Stimulated activated naive CD4-positive, alpha-beta T cell treated with Interleukin-2 at 50 U/mL for 16 hours (primary cell): ENCODE measurements at places on chromosomes 16 and 17.

DNA sequence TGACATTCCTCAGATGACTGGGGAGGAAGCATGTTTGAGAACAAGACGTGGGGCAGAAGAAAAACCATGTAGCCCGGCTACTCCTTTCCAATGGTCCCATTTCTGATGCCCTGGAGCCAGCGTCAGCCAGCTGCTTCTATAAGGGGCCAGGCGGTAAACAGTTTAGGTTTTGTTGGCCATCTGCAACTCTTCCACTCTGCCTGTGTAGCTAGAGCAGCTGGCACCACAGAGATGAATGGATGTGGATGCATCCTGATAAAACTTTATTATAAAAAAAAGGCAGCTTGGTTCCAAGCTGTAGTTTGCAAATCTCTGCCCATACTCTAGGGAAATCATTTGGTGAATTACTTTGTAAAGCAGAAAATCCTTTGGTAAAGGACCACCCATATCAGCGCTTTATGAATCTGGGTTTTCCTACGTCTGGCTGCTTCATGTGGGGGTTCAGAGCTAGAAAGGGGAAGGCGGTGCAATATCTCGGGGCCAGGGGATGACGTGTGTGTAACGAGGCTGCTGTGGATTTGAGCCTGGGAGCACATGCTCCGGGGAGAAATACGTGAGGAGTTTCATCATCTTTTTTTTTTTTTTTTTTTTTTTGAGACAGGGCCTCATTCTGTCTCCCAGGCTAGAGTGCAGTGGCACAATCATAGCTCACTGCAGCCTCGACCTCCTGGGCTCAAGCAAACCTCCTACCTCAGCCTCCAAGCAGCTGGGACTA is 3.4 kb upstream of the SRL start:
- DNase-seq: no peak

- DNase-seq: no peak
Measured at GRCh38 chr17:40529991-40530390, 28.6 kb upstream of the TNS4 start.

GRCh38 chr16:49621241-49622083 is 234.4 kb downstream of the ZNF423 start:
- no peak for DNase-seq

DNA sequence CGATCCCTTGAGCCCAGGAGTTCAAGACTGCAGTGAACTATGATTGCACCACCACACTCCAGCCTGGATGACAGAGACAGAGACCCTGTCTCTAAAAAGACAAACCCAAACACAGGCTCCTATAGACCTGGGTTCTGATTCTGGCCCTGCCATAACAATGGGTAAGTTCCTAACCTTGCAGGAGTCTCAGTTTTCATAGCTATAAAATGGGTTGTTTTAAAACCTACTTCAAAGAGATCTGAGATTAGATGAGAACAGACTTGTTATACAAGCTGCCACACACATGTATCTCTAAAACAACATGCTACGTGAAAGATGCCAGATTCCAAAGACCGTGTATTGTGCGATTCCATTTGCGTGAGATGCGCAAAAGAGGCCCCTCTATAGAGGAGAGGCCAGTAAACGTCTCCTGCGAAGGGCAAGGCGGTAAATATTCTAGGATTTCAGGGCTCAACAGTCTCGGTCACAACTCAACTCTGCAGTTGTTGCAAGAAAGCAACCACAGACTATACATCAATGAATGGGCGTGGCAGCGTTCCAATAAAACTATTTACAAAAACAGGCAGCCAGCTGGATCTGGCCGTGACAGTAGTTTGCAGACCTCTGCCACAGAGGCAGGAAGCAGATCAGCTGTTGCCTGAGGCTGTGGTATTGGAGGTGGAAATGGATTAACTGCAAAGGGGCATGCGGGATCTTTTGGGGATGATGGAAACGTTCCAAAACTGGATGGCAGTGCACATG is 5.9 kb downstream of the CORO7 start:
- no peak for DNase-seq

GRCh38 chr17:80253631-80254395 is 6.8 kb upstream of the RNF213 start:
- DNase-seq: no peak

GRCh38 chr16:62035115-62036092 is 834 bp downstream of the CDH8 start:
- DNase-seq: no peak

GRCh38 chr16:35492225-35492624 is 2032.8 kb downstream of the TP53TG3F start:
- DNase-seq: no peak

DNA sequence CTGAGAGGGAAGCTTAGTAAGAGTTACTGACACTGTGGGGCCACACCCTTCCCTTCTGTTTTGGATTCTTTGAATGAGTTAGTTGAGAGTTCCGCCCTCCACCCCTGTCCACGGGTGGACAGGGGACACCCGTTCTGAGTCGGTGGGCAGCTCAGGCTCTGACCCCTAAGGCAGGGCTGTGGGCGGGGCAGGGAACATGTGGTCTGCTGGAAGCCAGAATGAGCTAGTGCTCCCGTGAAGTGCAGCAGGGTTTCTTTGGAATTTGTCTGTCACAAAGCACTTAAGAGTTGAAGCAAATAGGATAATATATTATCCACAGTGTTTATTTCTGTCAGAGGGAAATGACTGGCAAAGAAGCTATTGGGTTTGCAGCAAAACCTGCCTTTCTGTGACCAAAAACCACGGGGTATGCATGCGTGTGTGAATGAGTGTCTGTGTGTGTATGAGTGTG is 90.1 kb downstream of the CLEC16A start:
- DNase-seq: no peak

DNA sequence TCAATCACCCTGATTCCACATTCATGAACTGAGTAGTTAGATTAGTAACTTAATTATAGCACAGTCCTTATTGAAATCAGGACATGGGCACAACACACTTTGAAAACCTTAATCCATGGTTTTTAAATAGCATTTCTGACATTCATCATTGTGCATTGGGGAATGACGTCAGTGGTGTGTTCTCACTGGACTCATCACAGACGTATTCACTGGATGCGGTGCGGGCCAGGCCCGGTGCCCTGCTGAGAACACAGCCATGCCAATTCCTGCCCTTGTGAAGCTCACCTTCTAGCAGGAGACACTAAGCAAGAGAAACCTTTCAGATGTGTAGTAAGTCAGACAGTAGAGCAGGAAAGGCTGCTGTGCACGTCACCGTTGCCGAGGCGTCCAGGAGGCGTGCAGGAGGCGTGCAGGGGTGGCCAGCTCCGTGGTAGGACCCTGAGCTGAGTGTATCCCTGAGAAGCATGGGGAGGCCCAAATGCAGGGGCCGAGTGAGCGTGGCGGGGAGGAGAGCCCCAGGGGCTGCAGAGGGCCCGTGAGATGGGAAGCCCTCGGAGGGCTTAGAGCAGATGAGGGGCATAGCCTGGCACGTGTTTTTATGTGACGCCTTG is 12.9 kb downstream of the BANP start:
- DNase-seq: no peak

DNA sequence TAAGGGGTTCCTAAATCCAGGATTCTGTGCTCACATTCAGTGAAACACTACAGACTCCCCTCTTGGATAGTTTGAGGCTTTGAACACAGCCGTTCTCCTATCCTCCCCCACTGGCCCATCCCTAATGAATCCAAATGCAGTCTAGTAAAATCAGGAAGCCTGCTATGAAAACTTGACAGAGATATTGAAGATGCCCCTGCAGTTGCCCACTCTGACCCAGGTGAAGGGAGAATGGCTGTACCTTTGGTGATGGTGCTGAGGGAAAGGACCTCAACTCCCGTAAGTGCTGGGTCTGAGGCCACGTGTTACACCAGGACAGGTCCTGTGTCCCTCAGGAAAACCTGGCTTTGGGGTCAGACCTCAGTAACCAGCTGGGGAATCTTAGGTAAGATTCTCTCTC is 54.4 kb downstream of the SF3B3 start:
- DNase-seq: no peak

DNA sequence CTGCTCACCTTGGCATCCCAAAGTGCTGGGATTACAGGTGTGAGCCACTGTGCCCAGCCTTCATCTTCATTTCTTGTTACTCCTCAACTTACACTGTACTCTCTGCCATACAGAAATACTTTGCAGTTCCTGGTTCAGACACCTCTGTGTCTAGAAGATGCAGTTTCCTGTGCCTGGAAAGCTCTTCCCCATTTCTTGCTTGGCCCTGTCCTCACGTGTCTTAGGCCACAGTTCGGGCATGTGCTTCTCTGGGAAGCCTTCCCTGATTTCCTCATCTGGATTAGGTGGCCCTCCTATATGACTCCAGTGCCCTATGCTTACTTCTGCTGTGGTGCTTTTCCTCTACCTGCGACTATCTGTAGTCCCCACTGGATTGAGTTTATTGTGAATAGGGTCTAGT is 26.5 kb upstream of the CDR2 start:
- no peak for DNase-seq

GRCh38 chr17:81567191-81567590 is 15.0 kb upstream of the FAAP100 start:
- DNase-seq: no peak

DNA sequence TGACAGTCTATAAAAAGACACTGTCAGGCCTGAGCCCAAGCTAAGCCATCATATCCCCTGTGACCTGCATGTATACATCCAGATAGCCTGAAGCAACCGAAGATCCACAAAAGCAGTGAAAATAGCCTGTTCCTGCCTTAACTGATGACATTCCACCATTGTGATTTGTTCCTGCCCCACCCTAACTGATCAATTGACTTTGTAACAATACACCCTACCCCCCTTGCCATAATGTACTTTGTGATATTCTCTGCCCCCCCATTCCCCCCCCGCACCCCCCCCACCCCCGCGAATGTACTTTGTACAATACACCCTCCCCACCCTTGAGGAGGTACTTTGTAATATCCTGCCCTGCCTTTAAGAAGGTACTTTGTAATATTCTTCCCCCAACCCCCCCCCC is 82.2 kb upstream of the MED13 start:
- DNase-seq: no peak

DNA sequence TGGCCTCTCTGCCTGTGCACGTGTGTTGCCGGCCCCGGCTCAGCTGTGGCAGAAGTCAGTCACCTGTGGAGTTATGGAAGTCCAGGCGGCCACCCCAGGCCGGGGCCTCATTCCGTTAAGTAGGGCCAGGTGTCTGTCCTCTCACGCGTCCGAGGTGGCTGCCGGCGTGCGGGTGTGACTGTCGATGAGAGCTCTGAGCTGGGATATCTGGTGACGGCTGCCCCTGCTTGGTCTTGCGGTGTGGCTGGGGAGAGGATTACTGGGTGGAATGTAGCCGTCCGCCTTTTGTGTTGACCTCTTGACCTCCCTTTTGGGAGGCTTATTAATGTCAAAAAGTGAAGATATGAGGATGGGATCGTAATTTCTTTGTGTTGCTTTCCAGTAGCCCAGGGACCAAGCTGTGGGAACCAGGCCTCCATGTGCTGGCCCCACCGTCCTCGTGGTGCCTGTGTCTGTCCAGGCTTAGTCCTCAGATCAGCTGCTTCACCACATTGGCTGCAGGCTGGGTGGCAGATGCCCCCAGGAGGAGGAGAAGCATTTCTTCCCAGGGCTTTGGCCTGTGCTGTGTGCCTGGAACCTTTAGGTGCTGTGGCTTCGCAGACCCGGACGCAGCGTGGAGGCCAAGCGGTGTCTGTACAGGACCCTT is 23.0 kb upstream of the ZNF750 start:
- DNase-seq: no peak
